ENCODE measurements at places on chromosomes 5 and 9. TPM values are rescaled to one million over a fixed set of nuclear protein-coding genes. Genes with fewer than 3 reads are reported as not detected.

The CTXN3 gene
- not detected for total RNA-seq

The ATP6V0E1 gene
- 285 TPM for total RNA-seq

The NR2F1 gene
- 55.4 TPM for total RNA-seq

The SV2C gene
- not detected for total RNA-seq

The ACOT12 gene
- total RNA-seq = not detected

The NEUROG1 gene
- total RNA-seq = not detected

The SPATA6L gene
- 3.8 TPM for total RNA-seq
